ENCODE measurements at places on chromosomes 7 and 10. TPM values are rescaled to one million over a fixed set of nuclear protein-coding genes. Genes with fewer than 3 reads are reported as not detected.

- DNase-seq = no peak
Measured at GRCh38 chr7:3243256-3243655, 57.8 kb upstream of the SDK1 start.

DNA sequence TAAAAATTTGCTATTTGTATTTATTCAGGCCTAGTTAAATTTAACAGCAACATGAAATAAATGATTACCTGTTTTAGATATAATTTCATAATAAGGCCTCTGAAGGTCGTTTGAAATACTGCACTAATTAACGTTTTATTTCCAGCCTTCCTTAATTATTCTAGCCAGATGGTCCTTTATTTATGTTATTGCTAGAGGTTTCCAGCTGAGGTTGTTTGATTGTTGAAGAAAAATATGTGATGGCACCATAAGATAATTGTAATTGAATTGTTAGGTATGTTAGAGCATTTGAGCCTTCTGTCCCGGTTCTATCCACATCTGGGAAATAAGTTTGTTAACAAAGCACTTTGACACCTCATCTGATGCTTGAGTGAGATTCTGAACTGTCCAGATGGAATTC, 556.1 kb downstream of the ATRNL1 start:
- DNase-seq = no peak

DNA sequence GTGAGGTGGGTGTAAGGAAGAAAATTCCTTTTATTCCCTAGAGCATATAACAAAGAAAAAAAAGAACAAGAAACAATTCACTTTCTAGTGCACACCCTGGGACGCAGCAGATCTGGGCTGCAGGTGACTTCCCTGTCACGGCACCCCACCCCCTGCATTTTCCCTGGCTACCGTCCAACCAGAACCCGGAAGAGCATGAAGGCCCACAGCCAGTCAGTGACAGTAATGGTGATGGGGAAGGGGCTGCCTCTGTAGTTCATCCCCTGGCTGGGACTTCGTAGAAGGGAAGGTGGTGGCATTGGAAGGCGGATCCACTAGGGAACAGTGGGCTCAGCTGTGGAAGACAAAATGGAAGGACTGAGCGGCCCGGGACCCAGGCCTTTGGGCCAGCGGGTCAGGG, 236.7 kb downstream of the BUB3 start:
- DNase-seq = no peak

DNA sequence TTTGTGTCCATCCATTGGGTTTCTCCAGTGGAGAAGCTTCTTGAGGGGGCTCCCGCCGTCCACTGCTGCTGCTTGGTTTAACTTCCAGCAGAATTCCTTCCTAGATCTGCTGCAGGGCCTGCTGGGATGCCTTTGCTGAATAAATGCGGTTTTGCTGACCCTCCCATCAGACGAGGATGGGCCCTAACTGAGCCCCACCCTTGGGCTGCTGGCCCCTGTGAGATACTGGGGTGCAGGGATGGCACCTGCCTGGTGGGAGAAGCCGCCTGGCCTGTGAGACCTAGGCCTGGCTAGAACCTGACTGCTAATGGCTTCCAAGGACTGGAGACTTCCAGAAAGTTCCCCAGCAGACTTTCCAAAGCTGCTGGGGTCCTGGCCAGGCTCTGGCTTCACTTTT, 43.8 kb downstream of the ZNF467 start:
- DNase-seq = peak; percentile 58

DNA sequence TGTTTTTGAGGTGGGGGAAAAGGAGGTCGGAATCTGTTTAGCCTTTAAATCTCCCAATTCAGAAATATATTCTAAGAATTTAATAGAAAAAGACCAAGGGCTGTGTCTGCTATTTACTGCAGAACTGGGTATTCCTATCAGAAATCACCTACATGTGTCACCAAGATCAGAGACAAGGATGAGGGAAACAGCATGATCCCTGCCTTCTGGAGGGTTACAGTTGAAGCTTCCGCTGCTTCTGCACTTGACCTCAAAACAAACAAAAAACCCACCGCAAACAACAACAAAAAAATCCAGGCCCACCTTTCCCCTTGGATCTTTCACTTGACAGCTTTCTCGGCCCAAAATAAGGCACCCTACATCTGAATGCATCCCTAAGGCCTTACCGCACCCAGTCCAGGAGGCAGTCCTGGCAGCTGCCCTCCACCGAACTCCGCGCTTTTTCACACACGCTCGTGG, 750 bp upstream of the CDK14 start:
- no peak for DNase-seq

DNA sequence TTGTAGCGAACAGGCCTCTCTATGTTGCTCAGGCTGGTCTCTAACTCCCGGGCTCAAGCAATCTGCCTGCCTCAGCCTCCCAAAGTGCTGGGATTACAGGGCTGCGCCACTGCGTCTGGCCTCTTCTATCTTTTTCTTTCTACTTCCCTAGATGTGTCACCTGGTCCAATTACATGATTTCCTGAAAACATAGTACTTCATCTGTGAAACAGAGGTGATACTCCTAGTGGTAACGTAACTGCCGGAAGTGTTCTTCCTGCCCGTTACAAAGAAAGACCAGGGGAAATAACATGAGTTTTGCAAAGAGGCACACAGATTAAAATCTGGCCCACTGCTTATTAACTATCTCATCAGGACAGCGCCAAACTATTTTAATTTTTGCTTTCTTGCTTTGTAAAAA, 18.4 kb upstream of the HGF start:
- DNase-seq = no peak

GRCh38 chr7:93242106-93242505, 9.9 kb downstream of the VPS50 start:
- DNase-seq = no peak

MYO3A gene
- 0.29 TPM for total RNA-seq

SRRM3 gene
- 5.3 TPM for total RNA-seq

MMRN2 gene
- 46.6 TPM for total RNA-seq
